ENCODE measurements at places on chromosomes 2 and 18.

DNA sequence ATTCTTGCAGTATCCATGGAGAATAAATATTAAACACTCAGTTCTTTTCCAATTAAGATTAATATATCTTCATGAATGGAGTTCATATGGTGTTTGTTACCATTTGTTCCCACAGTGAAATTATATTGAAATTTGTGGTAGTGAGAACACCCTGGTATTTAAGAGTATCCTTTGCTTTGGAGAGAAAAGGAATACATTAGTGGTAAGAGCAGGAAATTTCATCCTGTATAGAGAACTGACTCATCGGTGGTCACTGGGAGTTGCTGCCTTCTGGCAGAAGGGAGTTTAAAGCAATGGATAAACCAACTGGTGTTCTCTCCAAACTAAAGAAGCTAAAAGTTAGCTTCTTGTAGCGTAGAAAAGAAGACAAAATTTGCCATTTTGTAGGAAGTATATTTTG, 107.3 kb downstream of the MYO1B start:
- DNase-seq, result peak; percentile 74

GRCh38 chr2:241492174-241492565, 16.2 kb downstream of the STK25 start:
- no peak for DNase-seq

- no peak for DNase-seq
Measured at GRCh38 chr2:240553956-240554480, 3.8 kb downstream of the ANKMY1 start.

DNA sequence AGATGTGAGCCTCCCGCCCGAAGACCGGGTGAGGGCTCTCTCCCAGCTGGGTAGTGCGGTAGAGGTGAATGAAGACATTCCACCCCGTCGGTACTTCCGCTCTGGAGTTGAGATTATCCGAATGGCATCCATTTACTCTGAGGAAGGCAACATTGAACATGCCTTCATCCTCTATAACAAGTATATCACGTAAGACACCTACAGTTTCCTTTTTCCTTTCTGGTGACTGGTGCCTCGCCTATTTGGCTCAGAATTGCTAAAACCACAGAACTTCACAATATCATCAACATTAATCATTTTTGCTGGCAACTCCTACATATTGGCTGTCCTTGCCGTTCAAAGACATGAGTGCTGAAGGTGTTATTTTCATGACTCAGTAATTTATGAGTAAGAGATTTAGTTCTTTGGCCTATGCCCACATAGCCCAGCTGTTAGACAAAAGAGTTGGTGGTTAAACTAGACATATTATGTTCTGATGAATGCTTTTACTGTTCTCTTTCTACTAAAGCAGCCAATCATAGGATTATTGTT, 2.2 kb downstream of the STAMBP start:
- DNase-seq, result peak; percentile 91

- DNase-seq, result no peak
Measured at GRCh38 chr2:241894056-241894641, 24.6 kb downstream of the RTP5 start.

- no peak for DNase-seq
Measured at GRCh38 chr2:11681722-11682589, 12.0 kb upstream of the NTSR2 start.

GRCh38 chr18:34780856-34781255, 70.8 kb downstream of the DTNA start:
- DNase-seq, result no peak

Data from fibroblast of the aortic adventitia (primary cell).